ENCODE measurements at places on chromosomes 11 and 22.

DNA sequence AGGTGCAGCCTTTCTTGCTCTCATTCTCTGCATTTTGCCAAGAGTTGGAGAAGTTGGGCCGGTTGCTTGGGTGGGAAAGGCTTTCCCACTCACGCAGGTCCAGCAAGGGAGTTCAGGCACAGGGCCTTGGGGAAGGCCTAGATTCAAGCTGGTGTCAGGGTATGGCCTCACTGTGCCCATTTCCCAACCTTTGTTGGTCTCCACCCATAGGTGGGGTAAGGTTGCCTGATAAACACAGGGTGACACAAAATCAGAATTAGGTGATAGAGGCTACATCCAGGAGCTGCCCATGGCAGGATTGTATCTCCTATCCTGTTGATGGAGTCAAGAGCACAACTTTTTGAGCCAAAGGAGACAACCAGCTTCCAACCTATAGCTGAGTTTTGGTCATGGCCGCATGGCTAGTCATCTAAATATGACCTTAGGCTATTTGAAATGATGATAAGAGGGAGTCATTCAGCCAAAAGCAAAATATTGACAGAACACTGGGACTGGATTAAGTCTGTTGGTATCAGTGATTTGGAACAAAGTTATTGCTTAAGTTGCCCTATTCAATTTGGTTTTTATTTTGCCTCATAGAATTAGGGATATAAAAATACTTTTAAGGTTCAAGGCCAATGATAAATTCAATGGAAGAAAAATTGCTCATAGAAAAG is 20.9 kb downstream of the CAT start:
- DNase-seq = no peak

DNA sequence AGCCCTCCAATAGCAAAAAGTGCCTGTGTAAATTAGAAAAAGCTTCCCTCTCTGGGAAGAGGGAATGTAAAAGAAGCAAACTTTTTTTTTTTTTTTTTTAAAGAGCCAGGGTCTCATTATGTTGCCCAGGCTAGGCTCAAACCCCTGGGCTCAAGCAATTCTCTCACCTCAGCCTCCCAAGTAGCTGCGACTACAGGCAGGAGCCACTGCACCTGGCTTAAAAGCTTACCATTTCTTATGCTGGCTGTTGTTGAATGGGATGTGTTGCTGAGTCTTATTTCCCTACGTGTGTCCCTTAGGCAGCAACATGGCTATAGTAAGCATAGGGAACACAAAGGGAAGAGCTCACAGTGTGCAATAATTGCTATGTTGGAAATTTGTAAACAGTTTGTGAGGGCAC is 225.5 kb upstream of the CCDC90B start:
- no peak for DNase-seq

DNA sequence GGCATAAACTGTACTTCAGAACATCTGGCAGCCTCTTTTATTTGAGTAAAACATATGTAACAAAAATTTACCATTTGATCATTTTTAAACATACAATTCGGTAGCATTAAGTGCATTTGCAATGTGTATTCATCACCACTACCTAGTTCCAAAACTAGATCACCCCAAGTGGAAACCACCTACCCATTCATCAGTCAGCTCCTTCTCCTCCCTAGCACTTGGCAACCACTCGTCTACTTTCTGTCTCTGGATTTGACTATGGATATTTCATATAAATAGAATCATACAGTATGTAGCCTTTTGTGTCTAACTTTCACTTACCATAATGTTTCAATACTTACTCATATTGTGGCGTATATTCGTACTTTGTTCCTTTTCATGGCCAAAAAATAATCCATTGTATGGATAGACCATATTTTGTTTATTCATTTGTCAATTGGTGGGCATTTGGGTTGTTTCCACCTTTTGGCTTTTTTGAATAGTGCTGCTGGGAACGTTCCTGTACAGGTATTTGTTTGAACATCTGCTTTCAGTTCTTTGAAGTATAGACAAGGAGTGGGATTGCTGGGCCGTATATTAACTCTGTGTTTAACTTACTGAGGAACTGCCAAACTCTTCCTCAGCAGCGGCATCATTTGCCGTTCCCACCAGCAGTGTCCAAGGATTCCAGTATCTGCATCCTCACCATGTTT is 27.2 kb upstream of the ADORA2A start:
- DNase-seq = no peak

GRCh38 chr22:50360578-50360977 is 17.5 kb downstream of the PPP6R2 start:
- DNase-seq = no peak

DNA sequence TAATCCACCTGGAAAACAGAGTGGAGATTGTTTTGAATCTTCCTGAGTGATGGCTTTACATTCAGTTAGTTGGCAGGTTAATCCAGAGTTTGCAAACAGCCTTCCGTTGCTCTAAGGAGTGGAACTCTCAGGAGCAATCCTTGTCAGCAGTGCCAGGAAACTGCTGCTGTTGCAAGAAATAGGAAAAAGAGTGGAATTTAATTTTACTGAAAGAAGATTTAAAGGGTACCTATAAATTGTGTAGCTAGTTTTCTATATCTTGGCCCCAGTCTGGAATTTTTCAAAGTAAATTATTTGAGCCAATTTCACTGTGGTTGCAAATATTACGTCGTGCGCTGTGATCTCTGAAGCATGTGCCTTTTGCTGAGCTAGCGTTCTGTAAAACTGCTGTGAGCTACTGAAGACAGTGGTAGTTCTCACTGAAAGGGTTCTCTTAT is 55.5 kb upstream of the SLC5A12 start:
- no peak for DNase-seq

DNA sequence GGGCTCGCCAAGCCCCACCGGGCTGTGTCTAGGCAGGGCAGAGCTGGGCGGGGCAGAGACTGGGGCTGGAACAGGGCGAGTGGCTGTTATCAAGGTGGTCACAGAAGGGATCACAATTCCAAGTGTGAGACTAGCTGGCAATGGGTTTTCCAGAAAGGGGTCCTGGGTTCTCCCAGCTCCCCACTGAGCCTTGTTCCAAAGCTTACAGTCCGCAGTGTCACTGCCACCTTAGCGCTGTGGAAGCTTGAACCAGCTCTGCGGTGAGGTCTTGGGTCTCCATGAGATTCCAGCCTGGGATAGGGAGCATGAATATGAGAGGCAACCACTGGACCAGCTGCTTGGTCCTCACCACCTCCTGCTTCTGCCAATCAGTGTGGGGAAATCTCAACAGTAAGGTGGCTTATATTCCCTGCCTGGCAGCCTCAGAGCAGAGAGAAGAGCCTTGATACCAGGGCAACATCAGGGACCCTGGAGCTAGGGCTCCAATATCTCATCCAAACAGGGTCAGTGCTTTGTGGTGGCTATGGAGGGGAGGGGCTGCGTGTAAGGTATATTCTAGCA is 831 bp downstream of the CD44 start:
- no peak for DNase-seq

DNA sequence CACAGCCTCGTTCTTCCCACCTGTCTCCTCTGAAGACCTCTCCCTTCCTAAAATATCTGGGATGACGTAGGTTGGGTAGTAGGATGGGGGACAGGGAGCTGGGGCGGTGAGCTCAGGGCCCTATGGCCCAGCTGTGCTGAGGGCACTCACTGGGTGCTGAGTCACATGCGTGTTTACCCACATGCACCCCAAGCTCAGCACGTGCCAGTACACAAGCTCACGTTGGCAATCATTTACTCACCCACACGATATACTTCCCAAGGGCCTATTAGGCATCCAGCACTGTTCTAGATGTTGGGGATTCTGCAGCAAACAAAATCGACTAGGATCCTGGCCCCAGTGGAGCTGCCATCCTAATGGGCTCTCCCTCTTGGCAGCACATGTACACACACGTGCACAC is 28.7 kb downstream of the ARAP1 start:
- DNase-seq = no peak

DNA sequence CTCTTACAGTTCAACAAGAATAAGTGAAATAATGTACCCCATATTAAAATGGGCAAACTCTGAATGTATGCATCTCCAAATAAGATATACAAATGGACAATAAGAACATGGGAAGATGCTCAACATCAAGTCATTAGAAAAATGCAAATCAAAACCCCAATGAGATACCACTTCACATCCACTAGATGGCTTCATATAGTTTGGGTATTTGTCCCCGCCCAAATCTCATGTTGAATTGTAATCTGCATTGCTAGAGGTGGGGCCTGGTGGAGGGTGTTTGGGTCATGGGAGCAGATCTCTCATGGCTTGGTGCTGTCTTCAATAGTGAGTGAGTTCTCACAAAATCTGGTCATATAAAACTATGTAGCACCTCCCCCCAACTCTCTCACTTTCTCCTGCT is 5.7 kb downstream of the MPZL2 start:
- DNase-seq = no peak

DNA sequence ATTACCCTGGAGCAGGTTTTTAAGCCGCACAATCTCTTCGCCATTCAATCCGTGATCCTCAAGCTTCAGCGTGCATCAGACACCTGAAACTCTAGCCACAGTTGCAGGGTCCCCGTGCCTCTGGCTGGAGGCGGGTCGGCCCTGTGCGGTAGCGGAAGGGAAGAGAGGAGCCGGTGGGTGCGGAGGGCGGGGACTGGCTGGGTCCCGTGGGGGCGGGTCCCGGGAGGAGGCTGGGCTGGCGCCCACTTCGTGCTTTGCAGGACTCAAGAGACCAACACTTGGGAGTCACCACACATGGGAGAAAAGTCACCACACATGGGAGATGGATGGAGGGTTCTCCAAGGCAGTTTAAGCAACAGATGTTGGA is 772 bp downstream of the C22orf15 start:
- no peak for DNase-seq

DNA sequence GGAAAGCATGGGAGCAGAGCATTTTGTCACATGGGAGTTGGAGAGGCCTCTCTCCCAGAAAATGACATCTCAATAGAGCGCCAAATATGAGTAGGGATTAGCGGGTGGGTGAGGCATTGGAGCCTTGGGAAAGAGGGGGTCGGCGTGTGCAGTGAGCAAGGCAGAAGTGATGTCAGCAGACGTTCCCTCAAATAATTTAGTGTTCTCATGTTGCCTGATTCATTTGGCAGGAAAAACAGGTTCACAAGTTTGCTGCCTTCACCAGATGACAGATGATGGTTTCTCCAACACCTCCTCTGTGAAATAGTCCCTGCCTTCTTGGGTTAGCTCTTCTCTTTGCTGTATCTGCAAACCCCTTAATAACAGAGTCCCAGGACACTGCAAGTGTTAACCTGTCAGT is 118.5 kb upstream of the ARHGAP20 start:
- DNase-seq = no peak

DNA sequence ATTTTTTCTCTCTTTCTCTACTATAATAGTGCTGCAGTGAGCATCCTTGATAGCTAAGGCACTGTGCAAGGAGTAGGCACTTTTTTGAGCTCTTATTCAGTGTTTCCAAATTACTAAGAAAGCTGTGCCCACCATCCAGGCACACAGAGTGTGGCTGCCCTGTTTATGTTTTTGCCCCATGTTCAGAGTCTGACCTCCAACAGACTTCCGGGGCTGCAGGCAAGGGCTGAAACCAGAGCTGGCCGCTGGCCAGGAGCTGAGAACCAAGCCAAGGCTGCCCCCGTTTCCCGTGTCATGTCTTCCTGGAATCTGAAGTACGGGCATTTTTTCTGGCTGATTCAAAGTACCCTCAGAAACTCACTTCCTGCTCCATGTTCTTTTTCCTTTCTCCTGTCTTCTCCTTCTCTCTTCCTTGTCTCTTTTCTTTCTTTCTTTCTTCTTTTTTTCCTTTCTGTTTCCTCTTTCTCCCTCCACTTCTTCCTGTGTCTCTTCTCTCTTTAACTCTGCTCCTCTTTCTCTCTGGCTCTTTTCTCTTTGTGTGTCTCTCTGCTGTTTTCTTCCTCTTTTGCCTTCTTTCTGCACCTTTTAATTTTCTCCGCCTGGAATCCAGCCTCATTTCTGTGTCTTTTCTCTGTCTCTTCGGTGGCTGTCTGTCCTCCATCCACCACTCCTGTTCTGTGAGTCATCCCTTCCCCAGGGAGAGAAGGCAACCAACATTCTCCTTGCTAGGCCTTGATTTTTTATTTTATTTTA is 17.0 kb upstream of the KCTD14 start:
- DNase-seq = no peak

GRCh38 chr11:122190768-122191167 is 74.8 kb upstream of the BLID start:
- no peak for DNase-seq

GRCh38 chr11:58938398-58938797 is 890 bp upstream of the GLYATL1 start:
- DNase-seq = no peak

GRCh38 chr11:128492461-128492860 is 94.9 kb downstream of the ETS1 start:
- no peak for DNase-seq

GRCh38 chr22:39524753-39525657 is 4.6 kb downstream of the ATF4 start:
- no peak for DNase-seq

DNA sequence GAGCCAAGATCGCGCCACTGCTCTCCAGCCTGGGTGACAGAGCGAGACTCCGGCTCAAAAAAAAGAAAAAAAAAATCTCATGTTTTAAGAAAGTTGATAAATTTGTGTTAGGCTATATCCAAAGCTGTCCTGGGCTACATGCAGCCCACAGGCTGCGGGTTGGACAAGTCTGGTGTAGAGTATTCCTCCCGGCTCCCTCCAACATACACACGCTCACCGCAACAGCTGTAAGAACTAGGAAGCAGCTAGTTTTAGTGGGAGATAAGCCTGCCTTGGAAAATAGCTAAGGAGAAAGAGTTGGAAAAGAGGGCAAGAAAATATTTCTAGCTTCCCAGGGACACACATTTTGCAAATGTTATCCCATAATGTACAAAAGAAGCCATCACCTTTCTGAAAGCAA is 46.6 kb downstream of the CELF1 start:
- DNase-seq = no peak

GRCh38 chr11:13983081-13983751 is 20.7 kb downstream of the SPON1 start:
- DNase-seq = no peak

DNA sequence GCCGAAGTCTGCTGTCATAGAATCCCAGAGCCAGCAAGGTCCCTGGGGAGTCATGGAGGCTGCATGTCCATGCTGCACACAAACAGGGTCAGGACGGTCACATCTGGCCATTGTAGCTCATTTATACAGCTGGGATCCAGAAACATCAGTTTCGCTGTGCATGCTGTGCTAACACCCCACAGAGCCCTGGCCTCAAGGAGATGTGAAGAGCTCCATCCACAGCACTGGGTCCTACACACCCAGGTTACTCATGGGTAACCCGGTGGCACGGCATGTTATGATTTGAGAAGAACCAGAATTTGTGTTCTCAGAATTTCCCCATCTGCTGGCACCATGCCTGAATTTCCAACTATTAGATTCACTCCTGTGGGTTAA is 146.3 kb upstream of the ARHGAP20 start:
- DNase-seq = no peak

GRCh38 chr11:27858866-27859265 is 158.6 kb upstream of the BDNF start:
- DNase-seq = no peak
